ENCODE measurements at places on chromosomes 5 and 9.

DNA sequence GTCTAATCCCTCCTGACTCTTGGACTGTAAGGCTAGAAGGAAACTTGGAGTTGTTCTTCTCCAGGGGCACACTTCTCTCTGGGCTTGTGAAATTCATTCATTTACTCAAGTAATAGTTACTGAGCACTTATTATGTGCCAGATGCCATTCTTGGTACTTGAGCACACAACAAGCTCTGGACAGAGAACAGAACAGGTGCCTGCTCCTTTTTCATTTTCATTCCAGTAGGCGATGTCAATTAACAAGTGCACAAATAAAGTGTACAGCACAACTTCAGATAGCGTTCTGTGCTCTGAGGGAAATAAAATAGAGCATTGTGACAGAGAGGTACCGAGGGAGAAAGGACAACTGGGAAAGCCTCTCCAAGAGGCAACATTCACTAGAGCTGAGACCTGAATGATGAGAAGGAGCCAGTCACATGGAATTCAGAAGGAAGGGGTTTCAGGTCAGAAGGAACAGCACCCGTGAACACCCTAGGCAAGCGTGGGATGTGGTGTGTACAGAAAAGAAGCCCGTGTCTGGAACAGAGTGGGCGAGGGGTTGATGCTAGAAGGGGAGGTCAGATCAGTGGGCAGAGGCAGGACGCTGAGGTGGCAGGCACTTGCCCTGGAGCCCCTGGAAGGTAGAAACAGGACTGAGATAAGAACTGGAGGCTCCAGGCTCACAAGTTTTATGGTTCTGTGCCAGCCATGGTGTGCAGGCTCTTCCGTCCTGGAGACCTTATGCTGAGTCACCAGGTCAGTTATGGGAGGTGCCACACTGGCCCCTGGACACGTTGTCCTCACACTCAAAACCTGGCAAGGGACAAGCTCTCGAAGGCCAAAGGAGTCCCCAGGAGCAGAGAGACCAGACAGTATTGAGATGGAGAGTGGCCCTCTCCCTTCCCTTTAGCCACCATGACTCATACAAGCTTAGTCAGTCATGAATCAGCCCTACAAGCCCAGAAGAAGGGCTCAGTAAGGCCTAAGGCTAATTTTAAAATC is 7.2 kb upstream of the ABLIM3 start:
- peak; percentile 97 for DNase-seq

GRCh38 chr5:178368716-178369300 is 136.2 kb upstream of the PHYKPL start:
- DNase-seq = no peak

DNA sequence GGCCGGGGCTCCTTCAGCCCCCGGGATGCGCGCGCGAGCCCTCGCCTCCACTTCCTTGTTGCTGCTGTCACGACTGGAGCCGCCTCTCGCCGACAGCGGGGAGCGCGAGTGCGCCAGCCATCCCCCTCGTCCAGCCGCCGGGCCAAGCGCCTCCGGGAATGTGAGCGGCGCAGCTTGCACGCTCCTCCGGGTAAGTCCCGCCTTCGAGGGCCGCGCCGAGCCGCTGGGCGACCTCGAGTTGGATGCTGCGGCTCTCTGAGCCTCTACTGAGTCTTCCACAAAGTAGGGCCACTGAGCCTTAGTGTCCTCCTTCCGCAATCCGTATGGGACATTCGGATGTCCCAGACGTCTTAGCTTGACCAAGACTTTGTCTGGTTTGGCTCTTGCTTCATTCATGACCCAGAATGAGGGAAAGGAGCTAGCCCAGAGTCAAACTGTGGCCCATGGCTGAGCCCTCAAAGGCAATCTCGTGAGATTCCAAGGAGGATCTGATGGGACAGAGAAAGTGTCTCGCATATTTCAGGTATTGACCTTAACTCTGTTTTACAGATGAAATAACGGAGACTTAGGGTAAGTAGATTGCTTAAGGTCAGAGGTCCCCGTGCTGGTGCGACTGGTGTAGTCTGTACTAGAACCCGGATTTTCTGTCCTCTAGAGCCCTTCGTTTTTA is 586 bp downstream of the HMGXB3 start:
- peak; percentile 47 for DNase-seq

GRCh38 chr9:128394379-128395168 is 23.4 kb downstream of the URM1 start:
- peak; percentile 38 for DNase-seq

DNA sequence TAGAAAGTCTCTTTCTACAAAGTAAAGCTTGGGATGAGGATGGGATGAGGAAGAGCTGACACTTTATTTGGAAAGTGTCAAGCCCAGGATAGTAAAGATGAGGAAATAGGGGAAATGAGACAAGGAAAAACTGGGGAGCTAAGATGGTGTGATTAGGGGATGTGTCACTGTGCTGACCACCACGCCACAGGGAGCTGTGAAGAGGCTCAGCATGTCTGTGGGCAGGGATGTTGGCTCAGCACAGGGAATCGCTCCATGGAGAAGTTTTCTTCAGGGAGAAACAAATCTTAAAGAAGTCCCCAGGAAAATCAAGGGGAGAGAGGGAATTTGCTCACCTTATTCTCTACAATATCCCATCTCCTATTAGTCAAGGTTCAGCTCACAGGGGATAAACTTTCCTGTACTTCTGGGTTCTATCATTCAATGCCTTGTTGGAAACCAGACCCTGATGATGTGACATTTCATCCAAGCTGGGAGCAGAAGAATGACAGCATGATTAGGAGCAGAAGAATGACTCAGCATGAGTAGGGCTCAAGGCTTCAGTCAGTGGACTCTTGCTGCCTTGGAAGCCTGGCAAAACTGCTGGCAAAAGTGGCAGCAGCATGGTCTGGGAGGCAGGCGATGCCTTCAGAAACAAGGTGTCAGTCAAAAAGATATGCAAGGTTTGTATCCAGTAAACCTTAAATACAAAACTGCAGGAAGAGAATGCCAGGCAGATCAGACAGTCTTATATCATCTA is 4.9 kb downstream of the HSPB3 start:
- peak; percentile 51 for DNase-seq

DNA sequence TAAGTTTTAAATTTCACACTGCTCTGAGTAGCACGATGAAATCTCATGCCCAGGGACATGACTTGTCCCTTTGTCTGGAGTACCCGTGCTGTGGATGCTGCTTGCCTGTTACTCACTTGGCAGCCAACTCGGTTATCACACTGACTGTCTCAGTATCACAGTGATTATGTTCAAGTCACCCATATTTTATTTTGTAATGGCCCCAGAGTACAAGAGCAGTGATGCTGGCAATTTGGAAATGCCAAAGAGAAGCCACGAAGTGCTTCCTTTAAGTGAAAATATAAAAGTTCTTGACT is 22.8 kb upstream of the SCGB3A2 start:
- no peak for DNase-seq

DNA sequence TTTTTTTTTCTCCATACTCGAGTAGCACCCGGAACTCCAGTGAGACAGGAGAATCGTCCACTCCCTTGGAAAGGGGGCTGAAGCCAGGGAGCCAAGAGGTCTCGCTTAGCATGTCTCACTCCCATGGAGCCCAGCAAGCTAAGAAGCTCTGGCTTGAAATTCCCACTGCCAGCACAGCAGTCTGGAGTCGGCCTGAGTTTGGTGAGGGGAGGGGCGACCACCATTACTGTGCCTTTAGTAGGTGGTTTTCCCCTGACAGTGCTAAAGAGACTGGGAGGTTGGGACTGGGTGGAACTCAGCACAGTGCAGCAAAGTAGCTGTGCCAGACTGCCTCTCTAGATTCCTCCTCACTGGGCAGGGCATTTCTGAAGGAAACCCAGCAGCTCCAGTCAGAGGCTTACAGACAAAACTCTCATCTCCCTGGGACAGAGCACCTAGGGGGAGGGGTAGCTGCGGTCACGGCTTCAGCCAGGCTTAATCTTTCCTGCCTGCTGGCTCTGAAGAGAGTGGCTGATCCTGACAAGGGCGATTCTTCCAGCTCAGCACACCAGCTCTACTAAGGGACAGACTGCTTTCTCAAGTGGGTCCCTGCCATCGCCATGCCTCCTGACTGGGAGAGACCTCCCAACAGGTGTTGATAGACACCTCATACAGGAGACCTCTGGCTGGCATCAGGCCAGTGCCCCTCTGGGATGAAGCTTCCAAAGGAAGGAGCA is 414.5 kb upstream of the ZNF608 start:
- DNase-seq = peak; percentile 10

GRCh38 chr5:148541054-148541835 is 113.1 kb downstream of the HTR4 start:
- no peak for DNase-seq

DNA sequence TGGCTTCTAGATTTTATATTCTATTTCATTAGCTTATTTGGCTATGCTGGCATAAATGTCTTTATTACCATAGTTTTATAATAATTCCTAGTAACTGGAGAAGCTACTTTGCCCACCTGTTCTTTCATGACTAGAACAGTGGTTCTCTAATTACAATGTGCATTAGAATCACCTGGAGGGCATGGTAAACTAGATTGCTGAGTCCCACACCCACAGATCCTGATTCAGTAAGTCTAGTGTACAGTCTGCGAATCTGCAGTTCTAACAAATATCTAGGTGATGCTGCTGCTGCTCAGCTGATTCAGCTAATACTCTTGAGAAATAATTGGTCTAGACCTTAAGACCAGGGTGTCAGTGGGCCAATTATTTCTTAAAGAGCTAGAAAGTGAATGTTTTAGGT is 35.5 kb downstream of the RNF38 start:
- DNase-seq = no peak

DNA sequence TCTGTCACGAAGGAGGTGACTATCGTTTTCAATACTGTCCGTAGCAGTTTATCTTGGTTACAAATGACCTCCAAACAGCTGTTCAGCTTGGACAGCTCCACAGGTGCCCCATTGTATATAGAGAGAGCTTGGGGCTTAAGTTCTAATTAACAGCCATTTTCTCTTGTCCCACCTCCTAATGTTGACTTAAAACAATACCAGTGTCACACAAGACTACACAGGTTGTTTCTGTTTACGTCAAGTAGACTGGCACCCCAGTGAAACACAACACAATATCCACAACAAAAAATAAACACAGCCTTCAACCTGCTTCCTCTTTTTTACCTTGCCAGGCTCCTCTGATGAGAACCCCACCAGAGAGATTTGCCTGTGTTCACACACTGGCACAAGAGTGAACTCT is 39.8 kb upstream of the TLE1 start:
- DNase-seq = no peak

DNA sequence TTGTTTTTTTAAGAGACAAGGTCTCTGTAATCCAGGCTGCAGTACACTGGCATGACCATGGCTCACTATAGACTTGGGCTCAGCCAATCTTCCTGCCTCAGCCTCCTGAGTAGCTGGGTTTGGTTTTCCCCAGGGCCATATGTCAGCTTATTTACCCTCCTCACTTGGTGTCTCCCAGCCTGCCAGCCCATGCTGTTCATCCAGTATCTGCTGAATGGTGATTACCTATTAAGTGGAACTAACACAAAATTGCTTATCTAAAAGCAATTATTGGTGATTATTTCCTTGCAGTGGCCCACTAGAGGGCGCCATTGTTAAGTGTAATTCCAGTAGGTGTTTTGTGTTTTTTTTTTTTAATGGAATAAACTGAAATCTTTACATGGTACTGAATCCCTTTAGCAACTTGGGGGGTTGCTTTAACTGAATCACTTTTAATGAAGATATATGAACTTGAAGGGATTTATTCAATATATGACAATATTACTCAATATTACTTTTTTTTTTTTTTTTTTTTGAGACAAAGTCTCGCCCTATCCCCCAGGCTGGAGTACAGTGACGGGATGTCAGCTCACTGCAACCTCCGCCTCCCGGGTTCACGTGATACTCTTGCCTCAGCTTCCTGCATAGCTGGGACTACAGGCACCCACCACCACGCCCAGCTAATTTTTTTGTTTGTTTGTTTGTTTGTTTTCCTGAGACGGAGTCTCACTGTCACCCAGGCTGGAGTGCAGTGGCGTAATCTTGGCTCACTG is 13.8 kb downstream of the EXOSC2 start:
- peak; percentile 69 for DNase-seq

DNA sequence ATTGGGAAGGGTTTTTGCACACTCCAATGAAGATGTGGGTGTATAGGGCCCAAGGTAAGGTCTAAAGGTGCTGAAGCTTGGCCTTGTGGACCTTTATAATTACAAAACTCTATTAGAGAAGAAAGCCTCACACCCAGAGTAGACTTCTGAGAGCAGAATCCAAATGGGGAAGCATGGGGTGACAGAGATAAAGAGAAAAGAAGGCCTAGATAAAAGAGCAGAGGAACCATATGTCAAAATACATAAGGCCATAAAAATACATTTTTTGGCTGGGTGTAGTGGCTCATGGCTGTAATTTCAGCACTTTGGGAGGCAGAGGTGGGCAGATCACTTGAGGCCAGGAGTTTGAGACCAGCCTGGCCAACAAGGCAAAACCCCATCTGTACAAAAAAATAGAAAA is 27.4 kb upstream of the TCERG1 start:
- no peak for DNase-seq

GRCh38 chr5:96562614-96563013 is 99.6 kb upstream of the CAST start:
- DNase-seq = peak; percentile 82

DNA sequence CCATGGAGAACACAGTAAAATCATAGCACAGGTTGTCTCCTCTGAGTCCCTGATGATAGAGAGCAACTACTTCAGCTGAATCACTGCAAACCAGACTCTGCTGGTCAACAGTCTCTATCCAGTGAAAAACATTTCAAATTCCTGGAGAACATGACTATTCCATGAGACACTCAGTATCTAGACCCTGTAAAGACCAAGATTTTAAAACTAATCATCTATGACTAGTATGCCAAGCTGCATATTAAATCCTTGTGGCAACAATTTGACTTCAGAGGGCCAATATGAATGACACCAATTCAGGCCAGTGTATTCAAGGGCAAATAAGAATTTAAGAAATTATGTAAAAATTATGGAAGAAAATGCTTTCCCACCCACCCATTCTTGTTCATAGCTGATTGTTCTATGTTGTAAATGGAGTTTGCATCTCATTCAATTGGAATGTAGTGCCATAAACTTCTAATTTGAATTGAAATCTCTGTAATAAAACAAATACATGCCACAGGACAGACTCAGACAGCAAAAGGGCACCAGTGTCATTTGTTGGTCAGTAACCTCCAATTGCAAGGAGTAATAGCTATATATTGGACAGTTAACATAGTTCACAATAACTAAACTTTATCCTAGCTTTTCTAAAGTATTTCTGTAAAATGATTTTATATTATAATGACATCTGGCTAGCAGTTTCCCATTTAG is 80.1 kb upstream of the LPAR1 start:
- DNase-seq = peak; percentile 89

GRCh38 chr9:97387936-97388684 is 23.8 kb upstream of the TDRD7 start:
- no peak for DNase-seq

DNA sequence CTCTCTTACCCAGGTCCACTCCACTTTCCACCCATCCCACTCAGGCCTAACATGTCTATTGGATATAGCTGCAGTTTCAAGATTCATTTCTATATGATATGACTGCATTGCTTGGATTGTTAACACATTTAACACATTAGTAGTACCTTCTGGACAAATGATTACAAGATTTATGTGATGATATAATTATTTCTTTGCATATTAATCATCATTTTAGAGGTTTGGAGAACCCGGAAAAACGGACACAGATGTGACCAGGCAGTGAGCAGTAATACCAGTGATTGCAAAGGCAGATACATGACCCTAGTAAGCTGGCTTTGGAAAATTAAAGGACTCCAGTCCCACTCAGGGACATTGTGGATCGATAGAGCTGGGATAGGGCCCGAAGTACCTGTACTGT is 103.8 kb downstream of the PRR16 start:
- DNase-seq = no peak

- no peak for DNase-seq
Observed at GRCh38 chr9:110346325-110346724, 8.7 kb upstream of the TXNDC8 start.

Measured in EL (cell line).